ENCODE measurements at places on chromosomes 11 and 22. TPM values are rescaled to one million over a fixed set of nuclear protein-coding genes. Genes with fewer than 3 reads are reported as not detected.

DNA sequence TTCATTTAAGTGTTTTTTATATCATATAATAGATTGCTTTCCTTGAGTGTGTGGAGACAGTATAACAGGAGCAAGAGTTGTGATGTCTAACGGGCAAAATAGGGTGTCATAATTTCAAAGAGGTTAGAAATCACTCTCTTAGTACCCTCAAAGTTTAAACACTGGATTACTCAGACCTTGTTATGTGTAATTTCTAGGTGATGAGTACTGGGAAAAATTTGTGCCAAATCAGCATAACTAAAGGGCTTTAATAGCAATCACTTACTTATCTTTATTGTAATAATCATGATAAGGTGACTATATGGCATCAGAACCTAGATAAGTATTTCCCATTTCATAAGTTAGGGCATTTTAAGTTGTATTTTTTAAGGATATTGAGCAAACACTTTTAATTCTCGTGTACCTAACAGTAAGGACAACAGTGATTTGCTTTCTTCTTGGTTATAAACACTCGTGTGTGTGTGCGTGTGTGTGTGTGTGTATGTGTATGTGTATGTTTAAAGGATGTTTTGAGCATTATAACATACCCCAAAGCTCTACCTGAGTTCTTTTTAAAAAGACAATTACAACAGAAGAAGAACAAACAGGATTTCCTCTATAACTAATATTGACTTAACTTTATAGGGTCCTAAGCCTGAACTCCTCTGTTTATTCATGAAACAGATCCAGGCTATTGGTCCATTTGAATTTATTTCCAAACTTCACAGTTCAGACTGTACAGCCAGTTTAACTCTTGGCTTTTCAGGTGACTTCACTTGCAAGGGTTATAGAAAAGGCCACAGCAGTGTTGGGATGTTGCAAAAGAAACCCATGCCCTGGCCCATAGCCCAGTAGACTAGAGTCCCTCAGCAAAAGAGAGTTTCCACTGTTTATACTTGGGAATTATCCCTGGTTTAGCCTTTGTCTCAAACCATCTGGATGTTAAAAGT lies 23.7 kb upstream of the PDE3B start:
- H3K4me3 ChIP-seq = no peak overlapping the region
- H3K27me3 ChIP-seq = no peaks in the 10 kb centered on the region
- H3K36me3 ChIP-seq = no peaks in the 10 kb centered on the region
- no peak overlapping the region for H3K27ac ChIP-seq
- no peaks in the 10 kb centered on the region for H3K4me1 ChIP-seq

Gene ARHGEF17
- total RNA-seq = 125 TPM

GRCh38 chr22:41683616-41684015 lies 5.1 kb downstream of the SNU13 start:
- no peaks in the 10 kb centered on the region for H3K27me3 ChIP-seq
- H3K4me3 ChIP-seq = no peak overlapping the region
- peaks cover 4% of the 10 kb centered on the region for H3K36me3 ChIP-seq
- no peak for DNase-seq

DNA sequence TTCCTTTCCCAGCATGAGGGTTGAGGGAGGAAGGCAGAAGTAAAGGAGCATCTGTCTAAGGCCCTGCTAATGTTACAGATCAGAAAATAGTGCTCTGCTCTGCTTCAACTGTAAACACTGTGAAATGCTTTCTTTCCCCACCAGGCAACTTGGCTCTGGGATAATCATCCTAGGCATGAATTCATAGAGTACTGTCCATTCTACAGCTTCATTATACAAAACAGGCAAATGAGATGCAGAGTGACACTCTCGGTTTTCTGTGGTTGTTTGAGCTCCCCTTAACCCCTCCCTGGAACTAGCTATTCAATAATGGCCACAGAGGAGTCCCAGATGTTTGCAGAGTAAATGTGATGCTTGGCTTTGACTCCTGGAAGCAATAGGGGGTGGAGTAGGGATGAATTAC lies 184.3 kb upstream of the CTSC start:
- H3K27ac ChIP-seq = no peak overlapping the region
- no peaks in the 10 kb centered on the region for H3K36me3 ChIP-seq
- H3K4me3 ChIP-seq = no peak overlapping the region
- no peaks in the 10 kb centered on the region for H3K27me3 ChIP-seq

DNA sequence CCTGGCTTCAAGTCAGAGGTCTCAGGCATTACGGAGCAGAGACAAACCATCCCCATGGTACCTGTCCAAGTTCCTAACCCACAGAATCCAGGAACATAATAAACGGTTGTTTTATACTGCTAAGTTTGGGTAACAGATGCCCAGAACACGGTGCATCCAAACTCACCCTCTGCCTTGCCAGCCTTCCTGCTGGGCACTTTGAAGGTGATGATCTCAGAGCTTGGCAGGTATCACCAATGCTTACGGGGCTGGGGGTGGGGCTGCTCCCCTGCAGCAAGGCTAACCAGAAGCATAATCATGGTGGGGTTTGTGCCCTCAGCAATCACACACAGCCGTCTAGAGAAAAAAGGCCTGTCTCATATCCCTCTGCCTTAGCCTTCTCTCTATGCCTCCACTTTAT lies 27.1 kb downstream of the DKK3 start:
- H3K27me3 ChIP-seq = no peaks in the 10 kb centered on the region
- H3K27ac ChIP-seq = no peak overlapping the region
- peaks cover 9% of the 10 kb centered on the region for H3K4me1 ChIP-seq
- H3K36me3 ChIP-seq = no peaks in the 10 kb centered on the region

DNA sequence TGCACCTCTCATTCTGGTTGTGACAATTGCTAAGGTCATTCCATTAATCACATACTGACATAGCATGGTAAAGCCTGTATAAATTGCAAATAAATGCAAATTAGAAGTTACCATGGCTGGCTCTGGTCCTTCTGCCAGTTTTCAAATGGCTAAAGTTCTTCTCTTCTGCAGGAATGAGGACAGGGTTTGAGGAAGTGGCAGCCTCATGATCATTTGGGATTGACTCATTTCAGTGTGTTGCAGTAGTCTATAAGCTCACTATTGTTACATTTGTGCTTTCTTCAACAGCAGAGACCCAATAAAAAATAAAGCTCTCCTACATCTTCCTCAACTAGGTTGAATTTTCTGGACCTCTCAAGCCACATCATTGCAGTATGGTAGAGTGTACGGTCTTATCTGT lies 60.3 kb downstream of the NECTIN1 start:
- H3K4me1 ChIP-seq = no peaks in the 10 kb centered on the region
- H3K27ac ChIP-seq = no peak overlapping the region
- no peaks in the 10 kb centered on the region for H3K36me3 ChIP-seq
- H3K27me3 ChIP-seq = no peaks in the 10 kb centered on the region
- no peak overlapping the region for H3K4me3 ChIP-seq

Gene PLA2G6
- 106 TPM for total RNA-seq

Gene UPB1
- total RNA-seq = not detected

Gene MUC5AC
- not detected for total RNA-seq

- H3K27ac ChIP-seq = peak overlapping the region; percentile 81
- H3K36me3 ChIP-seq = no peaks in the 10 kb centered on the region
- H3K4me3 ChIP-seq = peak overlapping the region; percentile 6
- peaks cover 37% of the 10 kb centered on the region for H3K4me1 ChIP-seq
- peak; percentile 69 for DNase-seq
These were observed 2.8 kb upstream of the CCND1 start for GRCh38 chr11:69637941-69638871.

Gene PATE2
- not detected for total RNA-seq

DNA sequence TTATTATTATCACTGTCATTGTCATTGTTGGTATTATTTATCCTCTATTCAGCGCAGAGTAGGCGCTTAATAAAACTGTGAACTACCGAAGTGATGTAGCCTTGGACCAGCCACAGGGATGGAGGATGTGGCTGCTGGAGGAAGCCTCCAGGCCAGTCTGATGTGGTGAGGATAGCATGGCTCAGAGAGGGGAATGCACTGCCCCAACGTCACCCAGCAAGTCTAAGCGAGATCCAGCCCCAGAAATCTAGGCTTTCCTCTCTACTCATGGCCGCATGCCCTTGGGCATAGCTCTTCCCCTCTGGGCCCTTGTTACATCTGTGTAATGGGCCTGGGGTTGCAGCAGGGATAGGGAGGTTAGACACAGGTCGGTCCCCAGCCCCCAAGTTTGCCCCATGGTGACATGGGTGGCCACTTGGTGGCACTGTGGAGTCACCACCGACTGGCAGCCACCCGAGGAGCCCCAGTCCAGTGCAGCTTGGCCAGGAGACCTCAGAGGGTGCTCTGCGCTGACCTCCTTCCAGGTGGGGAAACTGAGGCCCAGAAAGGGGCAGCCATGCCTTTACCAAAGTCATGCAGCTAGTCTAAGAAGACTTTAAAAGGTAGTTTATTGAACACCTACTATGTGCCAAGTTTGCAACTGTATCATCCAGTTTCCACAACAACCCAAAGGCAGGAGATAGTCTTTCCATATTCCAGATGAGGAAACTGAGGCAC lies 395.7 kb downstream of the MN1 start:
- DNase-seq = peak; percentile 45
- no peak overlapping the region for H3K27ac ChIP-seq
- no peaks in the 10 kb centered on the region for H3K27me3 ChIP-seq

Gene EXPH5
- total RNA-seq = 6.2 TPM

DNA sequence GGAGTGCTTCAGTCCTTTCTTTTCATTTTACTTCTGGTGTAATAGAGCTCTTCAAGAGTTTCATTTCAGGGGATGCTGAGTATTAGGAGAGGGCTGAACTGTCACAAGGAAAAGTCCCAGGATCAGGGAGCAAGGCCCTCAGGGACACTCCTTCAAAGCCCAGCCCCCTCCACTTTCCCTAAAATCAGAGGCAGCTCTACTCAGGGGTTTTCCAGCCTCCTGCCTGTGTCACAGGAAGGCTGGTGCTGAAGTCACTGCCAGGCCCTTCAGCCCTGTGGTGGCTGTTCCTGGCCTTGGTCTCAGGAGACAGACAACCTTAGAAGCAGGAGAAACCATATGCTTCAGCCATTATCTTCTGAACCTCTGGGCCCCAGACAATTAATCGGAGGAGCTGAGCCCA lies 36.4 kb upstream of the KIRREL3 start:
- DNase-seq = no peak
- no peaks in the 10 kb centered on the region for H3K27me3 ChIP-seq
- H3K4me1 ChIP-seq = no peaks in the 10 kb centered on the region
- H3K27ac ChIP-seq = no peak overlapping the region

Gene GSTP1
- 877 TPM for total RNA-seq

Gene PEX16
- 28.5 TPM for total RNA-seq

- H3K27me3 ChIP-seq = no peaks in the 10 kb centered on the region
- H3K4me1 ChIP-seq = peaks cover 29% of the 10 kb centered on the region
- peak; percentile 74 for DNase-seq
- H3K27ac ChIP-seq = no peak overlapping the region
These were observed 101.5 kb downstream of the PLEKHA7 start for GRCh38 chr11:16912692-16913111.

- no peaks in the 10 kb centered on the region for H3K27me3 ChIP-seq
- H3K36me3 ChIP-seq = no peaks in the 10 kb centered on the region
- no peak overlapping the region for H3K27ac ChIP-seq
- no peak overlapping the region for H3K4me3 ChIP-seq
- DNase-seq = no peak
These were observed 89.5 kb downstream of the TRIM44 start for GRCh38 chr11:35752115-35752514.

GRCh38 chr11:128551611-128552335 lies 35.6 kb downstream of the ETS1 start:
- no peak overlapping the region for H3K27ac ChIP-seq
- no peak for DNase-seq
- no peaks in the 10 kb centered on the region for H3K36me3 ChIP-seq
- peaks cover 19% of the 10 kb centered on the region for H3K4me1 ChIP-seq
- no peaks in the 10 kb centered on the region for H3K27me3 ChIP-seq
- H3K4me3 ChIP-seq = no peak overlapping the region

Gene TMEM45B
- 8.1 TPM for total RNA-seq

Gene MMP1
- total RNA-seq = not detected

DNA sequence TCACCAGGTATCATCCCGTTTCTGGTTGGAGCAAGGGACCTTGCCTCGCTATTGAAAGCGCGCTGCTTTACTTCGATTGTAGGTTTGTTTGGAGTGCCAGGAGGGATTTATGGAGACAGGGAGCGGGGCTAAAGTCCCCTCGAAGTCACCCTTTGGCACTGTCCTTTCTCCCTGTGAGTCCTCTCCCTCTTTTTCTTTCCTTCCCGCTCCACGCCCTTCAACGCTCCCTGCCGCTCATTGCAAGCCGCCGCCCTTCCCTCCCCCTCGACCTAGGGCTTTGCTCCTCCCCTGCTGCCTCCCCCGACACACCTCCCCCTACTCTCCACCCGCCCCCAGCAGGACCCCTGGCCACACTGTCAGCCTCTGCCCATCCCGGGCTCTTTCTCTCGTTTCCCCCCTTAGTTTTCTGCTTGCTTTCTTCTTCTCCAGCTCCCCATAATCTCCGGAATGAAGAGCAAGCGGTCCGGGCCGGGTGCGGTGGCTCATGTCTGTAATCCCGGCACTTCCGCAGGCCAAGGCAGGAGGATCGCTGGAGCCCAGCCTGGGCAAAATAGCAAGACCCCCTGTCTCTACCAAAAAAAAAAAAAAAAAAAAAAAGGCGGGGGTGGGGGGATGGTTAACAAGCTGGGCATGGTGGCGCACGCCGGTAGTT lies 41.0 kb downstream of the AHNAK start:
- no peak overlapping the region for H3K4me3 ChIP-seq
- H3K36me3 ChIP-seq = no peaks in the 10 kb centered on the region
- no peak for DNase-seq
- no peaks in the 10 kb centered on the region for H3K27me3 ChIP-seq
- peaks cover 54% of the 10 kb centered on the region for H3K4me1 ChIP-seq

Gene SERHL2
- total RNA-seq = 5.1 TPM

DNA sequence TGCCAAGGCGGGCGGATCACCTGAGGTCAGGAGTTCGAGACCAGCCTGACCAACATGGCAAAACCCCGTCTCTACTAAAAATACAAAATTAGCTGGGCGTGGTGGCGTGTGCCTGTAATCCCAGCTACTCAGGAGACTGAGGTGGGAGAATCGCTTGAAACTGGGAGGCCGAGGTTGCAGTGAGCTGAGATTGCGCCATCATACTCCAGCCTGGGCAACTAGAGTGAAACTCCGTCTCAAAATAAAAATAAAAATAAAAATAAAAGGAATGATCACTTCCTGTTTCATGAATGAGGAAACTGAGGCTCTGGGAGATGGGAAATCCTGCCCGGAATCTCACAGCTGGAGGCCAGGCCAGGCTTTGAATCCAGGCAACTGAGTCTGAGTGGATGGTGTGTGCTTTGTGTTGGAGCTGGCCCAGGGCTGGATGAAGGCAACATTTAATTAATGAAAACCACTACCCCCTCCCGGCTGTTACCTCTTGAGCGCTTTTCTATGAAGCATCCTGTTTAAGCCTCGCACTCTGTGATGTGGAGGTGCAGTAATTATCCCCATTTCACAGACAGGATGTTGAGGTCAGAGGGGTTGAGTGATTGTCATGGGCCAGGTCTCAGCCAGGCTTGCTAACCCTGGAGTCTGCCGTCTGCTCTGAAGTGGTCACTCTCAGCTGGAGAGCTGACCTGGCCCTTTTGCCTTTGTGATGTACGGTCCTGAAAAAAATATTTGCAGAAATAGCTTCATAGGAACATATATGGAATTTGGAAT lies 27.8 kb downstream of the LRP5 start:
- H3K36me3 ChIP-seq = no peaks in the 10 kb centered on the region
- no peaks in the 10 kb centered on the region for H3K27me3 ChIP-seq
- H3K4me1 ChIP-seq = peaks cover 44% of the 10 kb centered on the region
- no peak overlapping the region for H3K27ac ChIP-seq
- no peak for DNase-seq

- no peaks in the 10 kb centered on the region for H3K4me1 ChIP-seq
- H3K27ac ChIP-seq = no peak overlapping the region
- H3K4me3 ChIP-seq = no peak overlapping the region
- H3K36me3 ChIP-seq = no peaks in the 10 kb centered on the region
- no peak for DNase-seq
These were observed 1160.3 kb downstream of the FAM181B start for GRCh38 chr11:81573367-81573766.

Gene OSBPL5
- total RNA-seq = 33.6 TPM

All from thyroid gland (tissue), 4 donors.